ENCODE measurements at places on chromosomes 2 and 18.

DNA sequence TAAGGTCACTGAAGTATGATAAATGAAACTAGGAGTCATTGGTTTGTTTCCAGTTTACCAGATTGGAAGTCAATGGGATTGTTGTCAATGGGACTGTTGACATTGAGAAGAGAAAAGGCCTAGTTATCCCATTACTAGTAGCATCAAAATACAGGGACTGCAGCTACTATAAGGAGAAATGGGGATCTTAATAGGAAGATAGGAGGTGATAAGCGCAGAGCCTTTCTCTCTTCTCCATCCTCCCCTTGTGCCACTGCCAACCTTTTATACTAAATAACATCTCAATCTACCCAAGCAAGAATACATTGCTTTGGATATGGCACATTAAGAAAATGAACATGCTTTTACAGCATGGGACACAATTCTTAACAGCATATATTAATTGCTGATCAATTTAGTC is 10.5 kb upstream of the BBS5 start:
- no peak for DNase-seq

- peak; percentile 45 for DNase-seq
Measured at GRCh38 chr2:113370478-113371091, 66.9 kb upstream of the ZNG1B start.

GRCh38 chr2:56347881-56348280 is 164.1 kb downstream of the CCDC85A start:
- no peak for DNase-seq

DNA sequence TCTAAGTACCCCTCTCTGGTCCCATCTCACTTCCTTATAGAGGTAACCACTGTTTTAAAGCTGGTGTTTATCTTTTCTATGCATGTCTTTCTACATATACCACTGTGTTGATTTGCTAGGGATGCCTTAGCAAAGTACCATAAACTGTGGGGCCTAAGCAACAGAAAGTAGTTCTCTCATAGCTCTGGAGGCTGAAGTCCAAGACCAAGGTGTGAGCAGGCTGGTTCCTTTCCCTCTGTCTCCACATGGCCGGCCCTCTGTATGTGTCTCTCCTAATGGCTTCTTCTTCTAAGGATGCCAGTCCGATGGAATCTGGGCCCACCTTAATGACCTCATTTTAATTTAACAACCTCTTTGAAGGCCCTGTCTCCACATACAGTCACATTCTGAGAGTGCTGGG is 40.8 kb upstream of the ROCK2 start:
- DNase-seq: no peak

DNA sequence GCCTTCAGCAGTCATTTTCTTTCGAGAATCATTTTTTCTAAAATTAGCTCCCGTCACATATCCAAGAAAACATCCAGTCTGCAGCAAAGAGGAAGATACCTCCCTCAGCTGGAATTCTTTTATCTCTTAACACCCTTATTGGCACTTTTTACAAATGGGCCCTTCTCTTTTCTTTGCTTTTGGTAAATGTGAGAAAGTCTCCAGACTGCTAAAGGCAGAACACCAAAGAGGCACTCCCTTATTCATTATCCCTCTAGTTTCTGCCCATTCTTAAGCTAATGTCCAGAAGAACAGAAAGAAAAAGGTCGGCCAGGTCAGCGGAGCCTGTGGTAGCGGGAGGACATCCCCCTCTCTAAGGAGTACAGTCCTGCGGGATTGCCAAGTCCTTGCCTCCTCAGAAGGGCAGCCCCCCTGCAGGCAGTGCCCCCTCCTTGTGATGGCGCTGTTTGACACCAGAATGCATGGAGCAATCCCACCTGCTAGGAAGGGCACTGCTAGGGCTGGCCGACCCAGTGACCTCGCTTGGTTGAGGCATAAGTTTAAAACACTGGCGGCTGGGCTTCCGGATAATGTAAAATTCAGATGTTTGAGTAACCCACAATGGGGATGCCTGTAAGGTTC is 34.0 kb downstream of the ST6GAL2 start:
- no peak for DNase-seq

DNA sequence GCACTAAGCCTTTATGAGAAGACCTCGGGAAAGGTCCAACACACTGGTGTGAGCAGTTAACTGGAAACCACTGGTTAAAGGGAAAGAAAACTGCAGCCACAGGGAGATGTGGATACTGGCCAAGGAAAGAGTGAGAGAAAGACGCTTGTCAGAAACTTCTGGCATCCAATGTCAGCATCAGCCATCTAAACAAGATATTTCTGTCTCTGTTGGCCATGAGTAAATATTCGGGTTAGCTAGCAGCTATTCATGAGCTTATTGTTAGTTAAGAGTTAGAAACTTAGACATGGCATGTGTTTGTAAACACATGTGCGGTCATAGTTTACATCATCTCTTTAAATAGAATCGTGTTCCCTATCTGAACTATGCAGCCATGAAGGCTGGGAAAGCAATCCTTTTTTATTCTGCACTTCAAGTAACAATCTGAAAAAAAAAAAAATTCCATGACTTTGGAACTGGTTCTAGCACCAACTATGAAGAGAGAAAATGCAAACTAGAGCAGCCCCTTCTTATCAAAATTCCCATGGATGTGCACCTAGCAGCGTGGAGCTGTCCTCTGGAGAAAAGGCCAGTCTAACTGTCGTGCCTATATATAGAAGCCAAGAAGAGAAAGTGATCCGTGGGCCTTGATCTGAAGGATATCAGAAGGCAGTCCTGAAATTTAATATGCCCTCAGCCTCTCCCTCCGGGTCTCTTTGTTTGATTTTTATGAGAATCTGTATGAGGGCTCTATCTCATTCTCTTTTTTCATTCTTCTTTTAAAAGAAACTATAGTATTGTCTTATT is 84.0 kb upstream of the RFX8 start:
- DNase-seq: no peak

GRCh38 chr2:27583390-27583915 is 611 bp downstream of the ZNF512 start:
- DNase-seq: no peak

- DNase-seq: no peak
Measured at GRCh38 chr2:141496810-141497209, 634.0 kb downstream of the LRP1B start.

DNA sequence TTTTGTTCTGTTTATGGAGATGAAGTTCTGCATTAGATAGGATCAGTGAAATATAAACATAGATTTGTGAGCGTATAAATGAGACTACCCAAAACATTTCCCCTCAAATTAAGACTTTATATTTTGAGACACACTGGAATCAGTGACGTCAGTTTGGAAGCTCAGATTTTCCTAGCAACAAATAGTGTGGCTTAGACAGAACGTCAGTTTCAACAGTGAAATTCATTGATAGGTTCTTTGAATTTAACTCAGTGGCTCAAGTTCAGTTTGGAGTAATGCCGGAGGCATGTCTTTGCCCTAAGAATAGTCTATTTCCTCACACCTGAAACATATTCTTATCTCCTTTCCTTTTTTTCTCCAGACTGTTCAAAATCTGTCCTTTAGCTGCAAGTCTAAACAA is 113.6 kb upstream of the ARHGAP15 start:
- DNase-seq: no peak

- no peak for DNase-seq
Measured at GRCh38 chr2:111219285-111219684, 98.6 kb downstream of the BCL2L11 start.

GRCh38 chr2:240823449-240824336 is 3.7 kb upstream of the KIF1A start:
- no peak for DNase-seq
